ENCODE measurements at places on chromosomes 11 and 22.

DNA sequence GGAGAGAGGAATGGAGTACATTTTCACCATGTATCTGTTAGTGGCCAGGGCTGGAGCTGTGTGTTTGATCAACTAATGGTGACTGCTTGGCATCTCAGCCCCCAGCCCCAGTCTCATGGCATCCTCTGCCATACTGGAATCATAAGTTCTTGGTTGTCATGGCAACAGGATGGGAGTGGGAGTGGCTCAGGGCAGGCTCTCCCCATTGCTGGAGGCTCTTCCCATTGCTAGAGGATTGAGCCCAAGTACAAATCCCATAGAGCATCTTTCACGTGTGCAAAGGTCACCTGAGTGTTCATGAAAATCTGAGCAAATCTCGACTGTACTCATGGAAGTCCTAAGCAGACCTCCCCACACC is 14.9 kb downstream of the DNAJB13 start:
- no peak for DNase-seq

DNA sequence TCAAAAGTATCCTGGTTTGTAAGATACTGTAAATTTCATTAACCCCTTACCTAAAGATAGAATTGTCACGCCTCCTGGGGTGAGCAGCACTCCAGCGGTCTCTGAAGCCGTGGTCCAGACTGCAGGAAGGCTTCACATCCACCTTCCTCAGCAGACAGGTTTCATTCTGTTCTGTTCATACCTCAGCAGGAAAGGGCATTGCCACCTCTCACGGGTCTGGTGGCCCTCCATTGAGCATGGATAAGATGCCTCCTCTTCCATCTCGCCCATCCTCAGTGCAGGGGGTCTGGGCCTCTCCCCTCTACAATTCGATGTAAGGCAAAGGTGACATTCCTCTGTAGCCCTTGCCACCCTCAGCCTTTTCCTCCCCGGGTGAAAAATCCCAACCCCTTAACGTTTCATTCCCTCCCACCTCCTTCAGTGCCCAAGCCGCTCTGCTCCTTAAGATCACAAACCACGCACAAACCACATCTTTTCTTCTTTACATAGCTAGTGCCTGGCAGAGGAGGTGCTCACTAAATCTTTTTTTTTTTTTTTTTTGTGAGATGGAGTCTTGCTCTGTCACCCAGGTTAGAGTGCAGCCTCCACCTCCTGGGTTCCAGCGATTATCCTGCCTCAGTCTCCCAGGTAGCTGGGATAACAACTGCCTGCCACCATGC is 28.5 kb downstream of the RPUSD4 start:
- DNase-seq: no peak

GRCh38 chr11:64020976-64021756 is 14.6 kb upstream of the FLRT1 start:
- DNase-seq: no peak

DNA sequence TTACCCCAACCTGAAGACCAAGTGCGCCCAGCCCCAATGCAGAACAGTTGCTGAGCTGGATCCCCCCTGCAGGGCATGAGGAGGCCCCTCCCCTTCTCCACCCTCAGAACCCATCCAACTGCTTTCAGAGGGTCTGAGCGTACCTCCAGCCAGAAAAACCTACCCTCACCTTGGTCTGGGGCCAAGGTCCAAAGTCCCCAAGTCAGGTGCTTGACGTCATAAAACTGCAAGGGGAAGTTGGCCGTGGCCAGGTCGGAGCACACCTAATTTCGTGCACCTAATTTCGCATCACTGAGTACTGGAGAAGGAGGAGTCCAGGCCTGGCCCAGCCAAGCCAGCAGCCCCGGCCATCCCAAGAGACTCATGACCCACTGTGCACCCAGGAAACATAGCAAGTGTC is 289.8 kb downstream of the CTTN start:
- DNase-seq: no peak

GRCh38 chr11:132590554-132590953 is 941.7 kb downstream of the OPCML start:
- no peak for DNase-seq

GRCh38 chr11:62428871-62429560 is 10.2 kb downstream of the SCGB1A1 start:
- no peak for DNase-seq

Data from non-pigmented ciliary epithelial cell (primary cell).